ENCODE measurements at places on chromosomes 12 and 14. TPM values are rescaled to one million over a fixed set of nuclear protein-coding genes. Genes with fewer than 3 reads are reported as not detected.
A peak's percentile ranks its signal among the peaks of the same experiment; 100 is the strongest.

The FSCB gene
- total RNA-seq = not detected

The PYGL gene
- 62.4 TPM for total RNA-seq

The IPO8 gene
- 53.1 TPM for total RNA-seq

The ENDOU gene
- total RNA-seq = not detected

The MIP gene
- not detected for total RNA-seq

The TMEM117 gene
- 6.4 TPM for total RNA-seq

The LHX5 gene
- not detected for total RNA-seq

The IL22 gene
- total RNA-seq = not detected

DNA sequence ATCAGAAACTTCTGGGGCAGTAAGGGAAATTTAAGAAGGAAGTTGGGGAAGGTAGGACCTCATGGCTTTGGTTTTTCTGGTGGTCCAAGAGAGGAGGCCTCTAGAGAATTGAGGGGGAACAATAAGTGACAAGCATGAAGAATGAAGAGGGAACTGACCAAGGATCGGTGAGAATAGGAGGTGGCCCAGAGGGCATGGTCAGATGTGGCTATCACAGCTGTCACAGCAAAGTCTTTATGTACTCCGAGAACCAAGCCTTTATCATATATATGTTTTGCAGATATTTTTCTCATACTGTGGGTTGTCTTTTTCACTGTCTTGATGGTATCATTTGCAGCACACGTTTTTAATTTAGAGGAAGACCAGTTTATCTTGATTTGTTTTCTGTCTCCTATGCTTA, 64.3 kb downstream of the PPP2R5C start:
- no peaks in the 10 kb centered on the region for H3K27me3 ChIP-seq
- H3K36me3 ChIP-seq = no peaks in the 10 kb centered on the region
- no peak overlapping the region for H3K4me3 ChIP-seq
- no peaks in the 10 kb centered on the region for H3K4me1 ChIP-seq
- peak overlapping the region; percentile 88 for H3K27ac ChIP-seq

DNA sequence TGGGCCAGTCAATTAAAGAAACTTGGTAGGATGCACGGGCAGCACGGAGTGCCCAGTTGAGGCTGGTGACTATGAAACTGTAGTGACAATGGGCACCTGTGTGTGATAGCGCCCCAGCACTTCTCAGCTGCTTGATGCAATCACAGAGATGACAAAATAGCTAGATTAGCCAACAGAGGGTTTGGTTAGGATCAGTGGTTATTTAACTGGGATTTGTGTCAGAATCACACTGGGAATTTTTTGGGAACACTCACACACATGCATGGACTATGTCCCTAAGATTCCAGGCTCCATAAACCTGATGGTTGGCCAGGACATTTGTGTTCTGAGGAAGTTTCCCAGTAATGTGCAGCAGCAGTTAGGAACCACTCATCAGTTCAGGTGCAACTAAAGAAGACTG, 51.2 kb upstream of the DAAM1 start:
- no peak overlapping the region for H3K4me3 ChIP-seq
- no peaks in the 10 kb centered on the region for H3K36me3 ChIP-seq
- no peak for DNase-seq
- no peaks in the 10 kb centered on the region for H3K27me3 ChIP-seq
- no peak overlapping the region for H3K27ac ChIP-seq
- H3K4me1 ChIP-seq = no peaks in the 10 kb centered on the region

DNA sequence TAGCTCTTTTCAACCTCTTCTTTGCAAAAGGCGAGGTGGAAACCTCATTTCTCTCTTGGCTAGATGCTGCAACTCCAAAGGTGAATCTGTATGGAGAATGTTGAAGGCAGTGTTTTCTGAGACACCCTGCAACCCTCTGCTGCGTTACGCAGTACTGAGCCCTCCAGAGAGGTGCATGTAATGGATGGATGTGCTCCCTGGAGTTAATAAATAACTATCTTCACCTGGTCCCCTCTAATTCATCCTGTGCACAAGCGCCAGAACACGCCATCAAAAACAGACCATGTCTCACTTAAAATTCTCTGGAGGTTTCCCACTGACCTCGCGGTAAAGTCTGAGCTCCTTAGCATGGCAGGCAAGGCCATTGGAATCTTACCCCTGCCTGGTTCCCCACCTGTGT, 234.4 kb upstream of the PWP1 start:
- H3K27ac ChIP-seq = no peak overlapping the region
- no peaks in the 10 kb centered on the region for H3K27me3 ChIP-seq

- peak overlapping the region; percentile 72 for H3K27ac ChIP-seq
- no peaks in the 10 kb centered on the region for H3K27me3 ChIP-seq
- no peaks in the 10 kb centered on the region for H3K4me1 ChIP-seq
- peak; percentile 19 for DNase-seq
- no peaks in the 10 kb centered on the region for H3K36me3 ChIP-seq
Measured at GRCh38 chr12:70609739-70610491, 27.3 kb downstream of the PTPRB start.

DNA sequence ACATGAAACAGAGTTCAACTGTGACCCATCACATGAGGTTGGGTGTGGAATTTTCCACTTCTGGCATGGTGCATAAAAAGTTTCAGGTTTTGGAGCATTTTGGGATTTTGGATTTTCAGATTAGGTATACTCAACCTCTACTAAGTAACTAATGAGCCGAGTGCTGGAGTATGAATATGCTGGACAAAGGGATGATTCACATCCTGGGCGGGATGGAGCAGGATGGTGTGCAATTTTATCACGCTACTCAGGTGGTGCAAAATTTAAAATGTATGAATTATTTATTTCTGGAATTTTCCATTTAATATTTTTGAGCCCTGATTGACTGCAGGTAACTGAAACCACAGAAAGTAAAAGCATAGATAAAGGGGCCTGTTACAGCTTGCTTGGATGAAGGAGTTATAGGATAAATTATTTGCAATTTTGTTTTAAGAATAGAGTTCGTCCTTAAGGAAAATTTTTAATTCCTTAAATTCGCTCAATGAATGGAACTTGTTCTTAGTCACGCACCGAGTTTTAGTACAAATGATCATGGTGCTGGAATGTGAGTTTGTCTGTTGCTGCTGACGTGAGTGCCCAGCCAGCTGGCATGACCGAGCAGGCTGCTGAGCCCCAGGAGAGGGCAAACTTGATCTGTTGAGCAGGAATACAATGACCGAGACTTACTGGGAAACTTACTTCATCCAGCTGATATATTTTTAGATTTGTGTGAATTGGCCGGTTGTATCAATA, 176.3 kb downstream of the ESR2 start:
- no peak for DNase-seq
- H3K4me3 ChIP-seq = no peak overlapping the region
- H3K4me1 ChIP-seq = no peaks in the 10 kb centered on the region
- no peaks in the 10 kb centered on the region for H3K36me3 ChIP-seq

DNA sequence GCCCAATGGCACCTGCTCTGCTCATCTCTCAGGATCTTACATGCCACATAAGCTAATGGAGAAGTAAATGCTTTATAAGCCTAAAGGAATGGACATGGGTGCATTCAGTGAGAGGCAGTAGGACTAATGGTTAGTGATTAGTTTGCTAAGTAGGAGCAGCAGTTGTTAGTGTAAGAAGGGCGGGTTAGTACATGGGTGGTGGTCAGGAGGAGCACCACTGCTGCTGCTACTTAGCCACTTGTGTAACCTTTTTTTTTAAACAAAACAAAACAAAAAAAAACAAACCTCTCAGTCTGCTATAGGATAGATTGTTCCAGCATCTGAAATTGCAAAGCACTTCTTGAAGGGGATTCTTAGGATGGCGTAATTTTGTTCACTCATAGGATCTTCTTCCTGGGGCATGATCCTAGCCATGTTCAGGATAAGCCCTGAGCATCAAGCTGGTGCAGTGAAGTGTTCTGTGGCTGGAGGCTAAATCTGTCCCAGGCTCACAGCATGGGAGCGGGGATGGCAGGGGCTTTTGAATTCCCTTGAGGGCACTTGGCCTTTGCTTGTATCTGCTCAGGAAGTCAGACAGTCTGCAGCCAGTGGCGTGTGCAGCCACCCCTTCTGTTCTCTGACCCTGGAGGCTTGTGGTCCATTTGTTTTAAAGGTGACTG, 63.6 kb downstream of the CHST11 start:
- H3K4me3 ChIP-seq = no peak overlapping the region
- no peak for DNase-seq
- H3K27ac ChIP-seq = no peak overlapping the region
- H3K27me3 ChIP-seq = no peaks in the 10 kb centered on the region
- H3K4me1 ChIP-seq = no peaks in the 10 kb centered on the region

GRCh38 chr14:67267576-67268328, 26.5 kb downstream of the PALS1 start:
- H3K27me3 ChIP-seq = no peaks in the 10 kb centered on the region
- H3K27ac ChIP-seq = no peak overlapping the region
- peaks cover 6% of the 10 kb centered on the region for H3K4me1 ChIP-seq
- DNase-seq = no peak
- no peaks in the 10 kb centered on the region for H3K36me3 ChIP-seq

GRCh38 chr12:115709540-115710011, 567.9 kb downstream of the MED13L start:
- no peaks in the 10 kb centered on the region for H3K27me3 ChIP-seq
- no peak overlapping the region for H3K27ac ChIP-seq
- peak; percentile 69 for DNase-seq
- no peaks in the 10 kb centered on the region for H3K36me3 ChIP-seq
- no peaks in the 10 kb centered on the region for H3K4me1 ChIP-seq

DNA sequence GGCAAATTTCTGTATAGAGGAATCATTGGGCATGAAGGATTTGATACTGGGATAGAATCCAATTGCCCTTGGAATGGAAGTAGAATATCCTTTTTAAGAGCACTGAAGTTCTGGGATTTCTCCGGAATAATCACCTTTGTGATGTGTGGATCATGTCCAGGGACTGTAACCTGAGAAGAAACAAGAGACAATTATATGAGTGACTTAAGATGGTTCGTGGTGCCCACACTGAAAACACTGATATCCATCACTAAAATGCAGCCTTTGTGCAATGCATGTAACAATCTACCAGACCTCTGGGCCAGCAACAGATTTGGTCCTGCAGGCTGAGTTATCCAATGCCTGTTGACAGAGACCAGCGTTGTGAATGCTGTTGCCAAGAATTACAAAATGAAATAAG, 48.5 kb downstream of the MDM2 start:
- no peak overlapping the region for H3K4me3 ChIP-seq
- no peaks in the 10 kb centered on the region for H3K27me3 ChIP-seq
- no peaks in the 10 kb centered on the region for H3K4me1 ChIP-seq

DNA sequence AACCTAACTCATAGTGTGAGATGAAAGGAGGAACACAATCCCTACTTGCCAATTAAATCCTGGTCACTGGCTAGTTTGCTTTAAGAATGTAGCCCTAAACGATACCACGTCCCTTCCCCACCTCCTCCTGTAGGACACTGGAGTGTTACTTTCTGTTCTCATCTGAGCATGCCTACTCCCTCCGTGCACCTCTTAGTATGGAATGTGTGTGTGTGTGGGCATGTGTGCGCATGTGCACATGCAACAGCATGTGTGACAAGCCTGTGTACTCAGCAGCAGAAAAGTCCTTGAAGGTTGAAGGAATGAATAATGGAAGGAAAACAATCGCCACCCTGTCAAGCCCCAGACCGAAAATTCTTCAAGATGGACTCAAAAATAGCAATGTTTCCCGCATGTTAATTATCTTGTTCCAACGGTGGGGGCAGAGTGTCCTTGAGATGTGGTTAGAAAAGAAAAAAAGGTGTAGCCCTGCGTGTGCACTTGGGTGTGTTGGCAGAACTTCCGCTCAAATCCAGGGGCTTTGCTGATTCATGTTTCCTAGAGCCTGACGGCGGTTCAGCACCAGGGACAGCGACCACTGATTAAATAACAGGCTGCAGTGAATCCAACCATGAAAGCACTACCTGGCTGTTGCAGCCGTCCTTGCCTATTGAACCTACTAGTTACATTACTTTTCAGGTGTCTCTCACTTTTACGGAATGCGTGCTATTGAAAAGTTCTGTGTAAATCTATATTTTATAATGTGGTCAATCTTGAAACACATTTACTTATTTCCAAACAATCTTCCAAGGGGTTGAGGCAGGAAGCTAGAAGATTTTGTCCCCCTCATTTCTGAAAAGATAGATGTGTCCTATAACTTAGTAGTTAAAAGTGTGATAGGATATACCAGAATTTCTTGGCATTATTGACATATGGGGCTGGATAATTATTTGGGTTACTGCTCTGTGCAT, 79.8 kb downstream of the SRRM4 start:
- H3K4me1 ChIP-seq = no peaks in the 10 kb centered on the region
- H3K36me3 ChIP-seq = no peaks in the 10 kb centered on the region
- H3K27ac ChIP-seq = no peak overlapping the region
- no peak overlapping the region for H3K4me3 ChIP-seq
- DNase-seq = peak; percentile 14
- no peaks in the 10 kb centered on the region for H3K27me3 ChIP-seq

- H3K36me3 ChIP-seq = no peaks in the 10 kb centered on the region
- no peaks in the 10 kb centered on the region for H3K4me1 ChIP-seq
- no peak for DNase-seq
- H3K27ac ChIP-seq = no peak overlapping the region
Measured at GRCh38 chr12:31481415-31481814, 109.5 kb downstream of the DENND5B start.

GRCh38 chr14:88281447-88281846, 41.6 kb downstream of the KCNK10 start:
- no peaks in the 10 kb centered on the region for H3K36me3 ChIP-seq
- H3K27ac ChIP-seq = no peak overlapping the region
- H3K4me1 ChIP-seq = no peaks in the 10 kb centered on the region
- DNase-seq = no peak

DNA sequence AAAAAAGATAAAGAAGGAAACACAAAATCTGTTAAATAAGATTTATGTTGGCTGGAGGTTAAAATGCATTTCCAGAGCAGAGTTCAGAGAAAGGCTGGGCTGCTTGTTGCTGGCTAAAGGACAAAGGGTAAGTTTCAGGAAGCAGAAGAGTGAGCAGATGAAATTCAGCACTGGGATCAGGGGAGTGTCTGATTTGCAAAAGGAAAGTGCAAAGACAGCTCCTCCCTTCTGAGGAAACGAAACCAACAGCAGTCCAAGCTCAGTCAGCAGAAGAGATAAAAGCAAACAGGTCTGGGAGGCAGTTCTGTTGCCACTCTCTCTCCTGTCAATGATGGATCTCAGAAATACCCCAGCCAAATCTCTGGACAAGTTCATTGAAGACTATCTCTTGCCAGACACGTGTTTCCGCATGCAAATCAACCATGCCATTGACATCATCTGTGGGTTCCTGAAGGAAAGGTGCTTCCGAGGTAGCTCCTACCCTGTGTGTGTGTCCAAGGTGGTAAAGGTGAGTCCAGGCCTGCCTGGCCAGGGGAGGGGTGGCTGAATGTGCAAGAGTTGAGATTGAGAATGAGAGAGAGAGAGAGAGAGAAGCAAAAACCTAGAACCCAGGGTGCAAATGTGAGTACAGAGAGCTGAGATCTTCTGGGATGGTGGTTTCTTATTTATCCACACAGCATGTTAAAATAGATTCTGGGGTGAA, at the start of gene OAS1:
Gene OAS1 (plus strand): TSS at position 251 of the 703 bp plus-strand sequence. CDS start 78 bp downstream, at position 329.
- H3K4me1 ChIP-seq = peaks cover 4% of the 10 kb centered on the region
- no peaks in the 10 kb centered on the region for H3K27me3 ChIP-seq
- peak within 1 kb of the TSS; percentile 56 for H3K27ac ChIP-seq
- H3K36me3 ChIP-seq = no peaks in the 10 kb centered on the region
- peak; percentile 19 for DNase-seq
- H3K4me3 ChIP-seq = peak within 1 kb of the TSS; percentile 39

DNA sequence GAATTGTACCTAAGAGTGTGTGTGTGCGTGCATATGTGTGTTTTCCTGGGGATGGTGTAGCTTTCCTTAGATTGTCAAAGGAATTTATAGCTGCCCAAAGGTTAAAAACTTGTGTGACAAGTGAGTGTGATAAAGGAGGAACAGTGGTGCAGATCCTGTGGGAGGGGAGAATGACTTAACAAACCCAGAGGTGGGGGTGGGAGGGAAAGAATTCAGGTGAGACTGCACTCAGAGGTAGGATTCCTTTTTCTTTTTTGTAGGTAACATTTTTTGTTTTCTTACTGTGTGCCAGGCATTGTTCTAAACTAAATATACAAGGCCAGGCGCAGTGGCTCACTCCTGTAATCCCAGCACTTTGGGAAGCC, 45.3 kb upstream of the SINHCAF start:
- no peaks in the 10 kb centered on the region for H3K36me3 ChIP-seq
- no peak for DNase-seq
- H3K27ac ChIP-seq = no peak overlapping the region
- no peak overlapping the region for H3K4me3 ChIP-seq
